WTC11 (cell line): ENCODE measurements at places on chromosomes 5 and 9. TPM values are rescaled to one million over a fixed set of nuclear protein-coding genes. Genes with fewer than 3 reads are reported as not detected.

LOX gene
- 1.3 to 2.8 TPM (median 2.2 TPM) in 3 replicates for total RNA-seq

DNA sequence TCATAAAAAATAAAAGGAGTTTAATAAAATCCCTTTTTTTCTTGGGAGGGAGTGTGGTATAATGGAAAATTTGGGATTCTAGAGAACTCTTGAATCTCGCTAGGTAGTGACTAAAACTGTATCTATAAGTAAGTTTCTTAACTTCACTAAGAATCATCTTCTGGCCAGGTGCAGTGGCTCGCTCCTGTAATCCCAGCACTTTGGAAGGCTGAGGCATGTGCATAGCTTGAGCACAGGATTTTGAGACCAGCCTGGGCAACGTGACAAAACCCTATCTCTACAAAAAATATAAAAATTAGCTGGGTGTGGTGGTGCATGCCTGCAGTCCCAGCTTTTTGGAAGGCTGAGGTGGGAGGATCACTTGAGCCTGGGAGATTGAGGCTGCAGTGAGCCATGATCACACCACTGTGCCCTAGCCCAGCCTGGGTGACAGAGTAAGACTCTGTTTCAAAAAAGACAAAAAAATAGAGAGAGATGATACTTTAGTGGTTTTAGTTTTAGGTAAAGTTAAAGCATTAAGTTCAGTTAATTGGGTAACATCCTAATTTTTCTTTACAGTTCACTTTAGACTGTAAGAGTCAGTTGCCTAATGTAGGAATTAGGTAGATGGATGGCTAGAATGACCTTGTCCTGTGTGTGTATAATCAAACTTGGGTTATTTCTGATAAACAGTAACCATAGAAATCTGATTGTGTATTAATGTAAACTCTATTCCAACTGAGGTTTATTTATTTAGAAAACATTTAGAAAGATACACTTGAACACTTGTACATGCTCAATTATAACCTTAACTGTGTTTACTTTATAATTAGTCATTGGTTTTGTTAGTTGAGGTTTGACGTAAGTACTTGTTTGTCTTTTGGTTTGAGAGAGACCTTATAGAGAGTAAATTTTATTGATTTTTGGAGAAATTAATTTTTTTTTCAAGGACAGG lies 17.8 kb downstream of the UNC13B start:
- DNase-seq, result no peak

GRCh38 chr9:68949271-68950000 lies 64.5 kb downstream of the PRKACG start:
- no peak for DNase-seq

DNA sequence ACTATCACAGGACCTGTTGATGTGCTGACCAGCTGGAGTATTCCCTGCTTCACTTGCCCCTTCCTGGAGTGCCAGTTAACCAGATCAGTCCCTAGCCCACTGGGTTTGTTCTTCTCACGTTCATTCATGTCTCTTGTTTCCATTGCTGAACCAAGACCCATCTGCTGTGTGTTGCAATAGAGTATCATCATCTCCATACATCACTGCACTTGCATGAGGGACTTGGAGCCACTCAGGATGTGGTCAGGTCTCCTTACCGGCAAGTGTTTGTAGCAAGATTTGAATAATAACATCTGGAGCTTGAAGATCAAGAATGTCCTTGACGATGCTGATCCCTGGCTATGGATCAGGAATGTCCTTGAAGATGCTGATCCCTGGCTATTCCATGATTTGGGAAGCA lies 358.6 kb downstream of the IRX1 start:
- DNase-seq, result no peak

GRCh38 chr5:55836191-55836590 lies 15.0 kb upstream of the IL31RA start:
- no peak for DNase-seq

DNA sequence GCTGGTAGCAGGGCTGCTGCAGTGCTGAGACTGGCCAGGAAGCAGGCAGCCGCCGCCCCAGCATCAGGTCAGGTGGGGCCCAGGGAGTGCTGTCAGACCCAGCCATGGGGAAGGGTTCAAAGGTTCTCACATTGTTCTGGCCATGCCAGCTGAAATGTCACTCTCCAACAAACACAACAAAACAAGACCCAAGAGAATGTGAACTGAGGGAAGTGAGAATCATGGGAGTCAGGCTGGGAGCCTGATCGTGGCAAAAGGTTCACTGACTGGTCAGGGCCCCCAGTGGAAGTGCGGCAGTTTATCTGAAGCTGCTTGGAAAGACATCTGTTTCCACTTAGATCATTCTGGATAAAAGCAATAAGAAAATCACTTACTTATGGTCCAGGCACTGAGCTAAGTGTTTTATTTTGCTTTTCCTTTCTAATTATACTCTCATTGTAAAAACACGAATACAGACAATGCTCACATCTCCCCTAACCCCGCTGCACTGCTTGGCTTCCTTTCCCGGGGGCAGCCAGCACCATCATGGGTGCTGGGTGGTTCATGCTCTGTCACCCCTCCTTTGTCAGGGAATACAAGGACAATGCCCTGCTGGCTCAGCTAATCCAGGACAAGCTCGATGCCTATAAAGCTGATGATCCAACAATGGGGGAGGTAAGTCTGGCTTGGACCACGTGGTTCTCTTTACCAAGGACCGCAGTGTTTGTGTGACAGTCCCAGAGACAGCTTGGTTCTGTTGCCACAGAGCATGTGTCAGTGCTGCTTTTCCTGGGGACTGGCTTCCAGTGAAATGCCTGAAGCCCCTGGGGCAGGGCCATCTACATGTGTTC lies 41.9 kb upstream of the CFAP157 start:
- DNase-seq, result no peak
